ENCODE measurements at places on chromosomes 1 and 21.

GRCh38 chr1:220958234-220958633, 79.0 kb downstream of the HLX start:
- no peak for DNase-seq

DNA sequence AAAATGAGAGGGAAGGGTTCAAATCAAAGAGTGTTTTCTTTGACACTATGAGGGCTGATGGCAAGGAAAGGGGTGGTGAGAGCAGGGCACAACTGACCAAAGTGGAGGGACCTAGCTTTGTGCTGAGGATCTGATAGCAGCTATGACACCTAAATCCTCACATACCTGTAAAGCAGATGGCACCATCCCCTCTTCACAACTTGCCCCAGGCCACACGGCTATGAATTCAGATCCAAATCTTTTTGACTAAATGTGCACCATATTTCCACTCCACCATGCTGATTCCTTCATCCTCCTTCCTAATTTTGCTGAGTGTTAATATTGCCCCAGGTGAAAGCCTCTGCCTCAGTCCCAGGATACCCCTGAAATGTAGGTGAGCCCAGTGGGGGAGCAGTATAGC, 385.7 kb downstream of the PLPP3 start:
- DNase-seq: no peak

DNA sequence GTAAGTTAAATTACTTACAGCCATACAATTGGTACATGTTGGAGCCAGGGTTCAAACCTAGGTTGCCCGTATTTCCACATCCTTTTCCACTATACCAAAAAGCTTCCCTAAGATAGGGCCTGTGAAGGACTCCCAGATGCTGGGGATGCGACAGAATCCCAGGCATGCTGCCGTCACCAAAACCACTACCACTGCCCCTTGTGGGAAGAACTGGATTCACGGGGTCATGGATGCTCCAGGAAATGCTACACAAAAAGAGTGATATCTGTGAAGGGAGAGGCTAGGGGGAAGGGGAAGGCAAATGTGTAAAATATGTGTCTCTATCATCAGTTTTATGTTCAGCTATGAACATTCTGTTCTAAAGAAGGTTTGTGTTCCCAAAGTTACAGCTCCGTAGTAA, 133.9 kb upstream of the IVNS1ABP start:
- DNase-seq: no peak

DNA sequence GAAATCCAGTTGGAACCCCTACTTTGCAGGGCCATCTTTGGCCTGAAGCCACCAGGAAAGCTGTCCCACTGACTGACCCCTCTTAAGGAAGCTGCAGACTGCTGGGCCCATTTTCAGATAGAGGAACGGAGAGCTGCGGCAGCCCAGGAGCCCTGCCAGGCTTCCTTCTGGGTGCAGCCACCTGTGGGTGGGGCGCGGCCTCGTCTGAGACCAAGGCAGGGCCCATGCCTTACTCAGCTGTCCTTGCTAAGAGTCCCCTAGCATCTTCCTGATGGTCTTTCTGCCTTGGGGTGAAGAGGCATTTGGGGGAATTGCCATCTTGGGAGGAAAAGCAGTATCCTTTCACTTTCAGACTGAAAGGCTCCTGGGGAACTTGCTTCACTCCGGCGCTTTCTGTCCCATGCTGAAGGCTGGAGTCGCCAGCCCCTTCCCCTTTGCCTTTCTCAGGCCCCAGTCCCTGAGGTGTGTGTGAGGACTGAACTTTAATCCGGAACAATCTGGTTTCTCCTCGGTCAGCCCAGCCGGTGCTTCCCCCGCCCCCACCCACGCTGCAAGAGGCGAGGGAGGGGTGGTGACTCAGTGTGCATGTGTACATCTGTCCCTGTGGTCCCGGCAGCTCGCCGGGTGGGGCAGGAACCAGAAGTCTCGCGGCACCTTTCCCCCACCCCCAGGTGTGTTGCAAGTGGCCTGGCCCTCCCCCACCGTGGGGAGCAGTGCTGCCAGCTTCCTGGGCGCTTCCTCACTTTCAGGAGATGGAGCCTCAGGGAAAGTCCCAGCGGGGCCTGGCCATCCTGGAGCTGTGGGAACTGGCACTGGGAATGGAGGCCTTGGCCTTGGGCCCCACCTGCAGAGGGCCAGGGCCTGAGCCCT, 5.1 kb downstream of the ZC3H12A start:
- peak; percentile 72 for DNase-seq

DNA sequence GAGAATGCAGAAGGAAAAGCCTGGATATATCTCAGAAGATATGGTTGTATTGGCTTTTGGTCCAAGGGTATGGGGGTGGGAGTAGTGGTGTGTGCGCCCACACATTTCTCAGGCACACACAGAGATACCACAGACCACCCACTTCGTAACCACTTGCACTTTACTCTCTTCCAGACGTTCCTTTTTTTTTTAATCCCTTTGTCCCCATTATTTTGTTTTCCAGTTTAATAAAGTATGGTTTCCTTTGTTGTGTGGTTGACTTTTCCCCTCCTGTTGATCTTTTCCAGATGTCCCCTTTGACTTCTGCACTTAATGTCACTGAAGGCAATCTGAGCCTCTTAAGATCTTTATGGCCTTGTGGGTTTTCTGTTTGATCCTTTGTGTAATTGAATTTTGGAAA, 10.5 kb upstream of the TARS2 start:
- DNase-seq: no peak

GRCh38 chr21:33151941-33152731, 77.6 kb upstream of the IFNAR2 start:
- DNase-seq: no peak

- DNase-seq: no peak
These were observed 19.1 kb downstream of the SPOCD1 start for GRCh38 chr1:31796707-31797106.

- DNase-seq: no peak
These were observed 77.3 kb upstream of the TSPAN2 start for GRCh38 chr1:115166531-115167091.

- DNase-seq: no peak
These were observed 6.5 kb downstream of the EVI5 start for GRCh38 chr1:92778376-92778775.

DNA sequence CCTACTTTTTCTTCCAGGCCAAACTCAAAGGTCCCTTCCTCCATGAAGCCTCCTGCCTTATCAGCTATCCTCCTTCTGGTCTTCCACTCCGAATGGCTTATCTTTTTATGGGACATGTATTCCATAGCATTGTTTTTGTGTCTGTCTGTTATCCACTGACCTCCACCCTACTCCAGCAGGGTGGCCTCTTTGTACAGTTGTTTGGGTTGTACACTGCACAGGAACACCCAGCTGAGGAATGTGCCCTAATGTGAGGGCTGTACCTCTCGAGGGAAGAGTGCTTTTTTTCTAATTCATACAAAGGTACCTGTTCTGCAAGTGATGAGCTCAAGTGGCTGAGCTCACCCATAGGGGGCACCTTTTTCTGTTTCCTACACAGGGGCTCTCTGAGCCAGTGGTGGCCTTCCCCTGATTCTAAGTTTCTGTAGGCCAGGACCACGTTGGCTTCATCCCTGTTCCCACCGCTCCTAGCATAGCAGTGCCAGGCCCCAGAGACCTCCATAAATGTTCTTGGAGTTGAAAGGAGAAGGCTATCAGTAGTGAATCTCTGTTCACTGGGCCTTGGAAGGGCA, 108.2 kb downstream of the FOXD2 start:
- no peak for DNase-seq

DNA sequence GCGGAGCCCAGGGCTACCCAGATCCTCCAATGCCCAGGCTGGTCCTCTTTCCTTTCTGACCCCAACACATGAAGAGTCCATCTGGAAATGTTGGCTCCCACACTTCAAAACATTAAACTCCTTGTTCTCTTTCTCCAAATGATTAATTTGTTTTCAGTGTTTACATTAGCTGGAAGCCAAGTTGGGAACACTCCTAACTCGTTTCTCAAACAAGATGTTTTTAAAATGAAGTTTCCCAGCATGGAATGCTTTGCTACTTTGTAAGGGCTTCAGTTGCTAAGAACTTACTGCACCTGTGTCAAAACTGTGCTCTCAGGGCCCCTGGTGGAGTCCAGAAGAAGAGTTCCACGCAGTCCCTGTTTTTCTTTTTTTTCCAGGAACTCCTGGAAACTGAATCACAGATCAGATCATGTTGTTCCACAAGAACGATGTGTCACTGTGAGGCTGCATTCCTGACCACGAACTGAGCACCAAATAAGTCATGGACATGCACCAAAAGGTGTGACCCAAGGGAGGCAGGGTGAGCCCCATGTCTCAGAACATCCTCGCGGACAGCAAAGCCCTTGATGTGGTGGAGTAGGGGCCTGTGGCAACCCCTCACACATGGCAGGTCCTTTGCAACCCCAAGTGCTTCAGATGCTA, 257.3 kb downstream of the KCNJ6 start:
- no peak for DNase-seq

DNA sequence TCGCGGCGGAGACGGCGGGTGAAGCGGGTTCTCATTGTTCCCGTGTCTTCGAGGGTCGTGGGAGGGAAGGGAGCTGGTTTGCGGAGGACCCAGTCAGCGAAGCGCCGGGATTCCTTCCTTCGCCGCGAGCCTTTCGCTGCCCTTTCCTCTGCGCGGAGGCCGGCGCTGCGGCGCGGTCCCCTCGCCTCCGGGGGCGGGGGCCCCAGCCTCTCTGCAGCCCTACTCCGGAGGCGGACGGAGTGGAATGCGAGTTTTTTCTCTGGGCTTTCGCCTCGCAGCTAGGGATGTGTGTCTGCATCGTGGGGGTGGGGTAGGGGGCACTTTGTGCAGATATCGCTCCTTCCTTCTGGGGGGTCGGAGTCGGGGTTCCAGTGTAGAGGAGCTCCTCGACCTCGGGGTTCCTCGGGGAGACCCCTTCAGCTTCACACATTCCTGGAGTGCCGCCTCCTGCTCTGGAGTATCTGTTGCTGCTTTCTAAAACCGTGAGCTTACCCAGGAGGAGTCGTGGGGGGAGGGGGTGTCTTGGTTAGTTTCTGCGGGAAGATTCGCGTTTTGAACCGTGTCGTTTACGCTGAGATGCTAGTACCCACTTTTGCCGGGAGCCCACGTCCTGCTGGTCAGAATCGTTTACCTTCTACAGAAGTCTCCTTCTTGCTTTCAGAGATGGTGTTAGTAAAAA, 595 bp downstream of the RNF2 start:
- no peak for DNase-seq

GRCh38 chr1:110976089-110976488, 12.4 kb upstream of the LRIF1 start:
- no peak for DNase-seq

DNA sequence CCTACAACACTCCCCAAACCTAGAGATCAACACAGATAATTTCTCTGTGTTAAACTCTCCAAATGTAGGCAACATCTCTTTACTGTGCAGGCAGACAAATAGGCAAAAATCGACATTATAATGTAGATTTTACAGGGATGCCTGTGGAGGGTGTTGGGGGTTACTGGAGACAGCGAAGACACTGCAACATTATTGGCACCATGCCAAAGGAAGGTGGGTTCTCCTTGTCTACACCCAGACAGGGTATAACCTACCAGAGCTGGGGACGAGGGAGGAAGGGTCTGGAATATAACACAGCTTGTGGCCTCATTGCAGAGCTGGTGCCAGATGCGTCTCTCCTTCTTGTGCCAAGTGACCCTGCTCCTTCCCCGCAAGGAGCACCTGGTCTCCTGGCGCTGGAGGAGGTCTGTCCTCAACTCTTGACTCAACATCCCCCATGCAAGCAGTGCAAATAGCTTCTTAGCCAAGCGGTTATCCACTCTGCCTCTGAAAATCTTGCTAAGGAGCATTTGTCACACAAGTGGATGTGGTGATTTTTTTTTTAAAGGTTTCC, 404.0 kb downstream of the PRDM2 start:
- no peak for DNase-seq

DNA sequence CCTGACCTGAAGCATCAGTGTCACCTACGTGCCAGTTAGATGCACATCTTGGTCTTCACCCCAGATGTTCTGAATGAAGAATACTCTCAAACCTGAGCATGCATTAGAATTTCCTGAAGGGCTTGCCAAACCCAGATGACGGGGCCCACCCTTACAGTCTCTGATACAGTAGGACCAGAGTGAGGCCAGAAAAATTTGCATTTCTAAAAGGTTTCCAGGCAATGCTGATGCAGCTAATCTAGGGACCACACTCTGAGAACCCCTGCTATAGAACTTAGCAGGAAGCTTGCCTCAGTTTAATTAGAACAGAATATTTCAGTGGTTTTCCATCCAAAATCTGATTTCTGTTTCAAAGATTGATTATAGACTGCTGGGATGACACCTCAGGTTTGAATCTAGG, 9.9 kb upstream of the CTBS start:
- no peak for DNase-seq

GRCh38 chr1:213658457-213658856, 329.3 kb upstream of the PROX1 start:
- DNase-seq: no peak

DNA sequence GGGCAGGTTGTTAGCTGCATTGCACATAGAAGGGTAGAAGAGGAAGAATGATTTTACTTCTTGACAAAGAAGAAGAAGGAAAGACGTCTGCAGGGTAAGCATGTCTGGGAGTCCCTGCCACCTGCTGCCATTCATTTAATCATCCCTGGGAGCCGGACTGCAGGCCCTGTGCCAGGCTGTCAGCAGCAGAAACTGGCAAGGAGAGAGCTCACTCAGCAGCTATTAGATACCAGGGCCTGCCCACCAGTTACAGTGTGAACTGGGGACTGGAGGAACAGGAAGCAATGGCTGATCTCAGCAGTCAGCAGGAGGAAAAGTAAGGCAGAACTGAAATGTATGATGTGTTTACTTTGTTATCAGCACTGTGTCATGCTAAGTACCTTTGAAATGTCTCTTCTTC, 75.7 kb upstream of the C1orf87 start:
- DNase-seq: no peak

DNA sequence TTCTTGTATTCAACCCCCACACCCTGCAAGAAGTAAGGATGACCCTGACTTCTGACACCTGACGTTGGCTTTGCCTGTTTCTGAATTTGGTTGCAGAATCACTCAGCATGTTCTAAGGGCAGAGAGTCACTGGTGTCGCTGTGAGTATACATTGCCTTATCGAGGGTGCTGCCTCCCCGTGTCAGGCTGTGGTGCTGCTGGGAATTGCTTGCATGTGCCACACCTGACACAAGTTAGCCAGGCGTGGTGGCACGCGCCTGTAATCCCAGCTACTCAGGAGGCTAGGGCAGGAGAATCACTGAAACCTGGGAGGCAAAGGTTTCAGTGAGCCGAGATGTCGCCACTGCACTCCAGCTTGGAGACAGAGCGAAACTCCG, 45.9 kb downstream of the WDR4 start:
- DNase-seq: no peak

- peak; percentile 26 for DNase-seq
These were observed 99.1 kb upstream of the ACTRT2 start for GRCh38 chr1:2921970-2922686.

GRCh38 chr1:118042501-118042900, 113.0 kb downstream of the WDR3 start:
- DNase-seq: no peak

Measured in T-helper 17 cell (primary cell).